Globus pallidus (tissue), 1 donor: ENCODE measurements at places on chromosomes 13 and 19.

- DNase-seq, result no peak
These were observed 98.5 kb upstream of the PABPC3 start for GRCh38 chr13:24997367-24997967.

- DNase-seq, result no peak
These were observed 111.1 kb downstream of the MIPEP start for GRCh38 chr13:23778002-23778652.

- DNase-seq, result no peak
These were observed 331.0 kb downstream of the DNAJC15 start for GRCh38 chr13:43354153-43354945.

DNA sequence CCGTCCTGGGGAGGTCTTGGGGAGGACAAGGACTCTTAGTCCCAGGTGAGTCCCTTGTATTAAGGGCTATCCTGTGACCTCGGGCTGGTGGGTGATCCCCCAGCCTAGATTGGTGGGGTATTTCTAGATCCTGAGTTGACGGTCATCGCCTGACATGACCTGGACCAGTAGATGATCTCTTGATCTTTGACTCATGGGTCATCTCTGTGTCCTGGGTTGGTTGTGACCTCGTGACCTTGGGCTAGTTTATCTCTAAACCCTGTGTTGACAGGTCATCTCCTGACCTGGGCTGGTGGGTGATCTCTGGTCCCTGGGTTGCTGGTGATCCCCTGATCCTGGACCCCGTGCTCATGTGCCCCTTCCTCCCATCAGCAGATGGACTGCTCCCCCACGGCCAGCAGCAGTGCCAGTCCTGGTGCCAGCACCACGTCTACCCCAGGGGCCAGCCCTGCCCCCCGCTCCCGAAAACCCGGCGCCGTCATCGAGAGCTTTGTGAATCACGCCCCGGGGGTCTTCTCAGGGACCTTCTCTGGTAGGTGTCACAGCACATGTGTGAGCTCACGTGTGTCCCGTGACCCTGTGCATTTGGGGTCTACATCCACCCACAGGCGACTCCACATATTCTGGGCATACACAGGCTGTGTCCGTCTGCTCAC lies 6.3 kb downstream of the MIDN start:
- peak; percentile 33 for DNase-seq

DNA sequence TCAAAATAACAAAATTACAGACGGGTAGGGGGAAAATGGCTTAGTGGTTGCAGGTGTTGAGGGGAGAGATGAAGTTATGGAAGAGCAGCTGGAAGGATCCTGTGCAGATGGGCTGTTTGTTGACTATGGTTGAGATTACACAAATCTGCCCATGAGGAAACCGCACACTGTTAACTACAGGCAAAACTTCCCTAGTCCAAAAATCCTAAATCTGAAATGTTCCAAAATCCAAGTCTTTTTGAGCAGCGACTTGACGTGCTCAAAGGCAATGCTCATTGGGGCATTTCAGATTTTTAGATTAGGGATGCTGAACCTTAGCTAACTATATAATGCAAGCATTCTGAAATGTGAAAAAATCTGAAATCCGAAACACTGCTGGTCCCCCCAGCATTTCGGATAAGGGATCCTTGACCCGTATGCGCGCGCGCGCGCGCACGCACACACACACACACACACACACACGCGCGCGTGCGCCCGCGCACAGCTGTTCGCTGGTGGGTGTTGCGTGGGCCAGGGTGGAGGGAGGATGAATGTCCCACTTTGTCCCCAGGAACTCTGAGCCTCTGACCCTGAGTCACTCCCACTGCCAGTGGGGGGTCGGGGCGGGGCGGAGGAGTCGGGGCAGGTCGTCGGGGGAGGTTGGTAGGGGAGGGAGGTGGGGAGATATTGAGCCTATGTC lies 6.8 kb downstream of the F2RL3 start:
- no peak for DNase-seq

DNA sequence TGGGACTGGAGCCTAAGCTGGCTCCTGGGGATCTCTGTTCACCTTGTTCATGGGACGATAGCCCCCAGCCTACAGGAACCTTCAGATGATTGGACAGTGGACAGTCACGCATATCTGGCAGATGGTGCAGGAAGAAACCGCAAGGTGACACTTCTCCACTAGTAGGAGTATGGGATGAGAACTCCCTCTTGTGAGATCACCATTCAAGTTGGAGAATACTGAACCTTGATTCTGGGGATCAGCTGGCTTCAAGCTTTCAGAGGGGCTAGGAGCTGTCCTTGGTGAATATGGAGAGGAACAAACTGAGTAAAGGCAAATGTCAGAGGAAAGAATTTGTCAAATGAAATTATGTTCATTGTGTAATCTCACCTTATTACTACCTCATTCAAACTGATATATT lies 204.5 kb downstream of the PDS5B start:
- DNase-seq, result no peak

DNA sequence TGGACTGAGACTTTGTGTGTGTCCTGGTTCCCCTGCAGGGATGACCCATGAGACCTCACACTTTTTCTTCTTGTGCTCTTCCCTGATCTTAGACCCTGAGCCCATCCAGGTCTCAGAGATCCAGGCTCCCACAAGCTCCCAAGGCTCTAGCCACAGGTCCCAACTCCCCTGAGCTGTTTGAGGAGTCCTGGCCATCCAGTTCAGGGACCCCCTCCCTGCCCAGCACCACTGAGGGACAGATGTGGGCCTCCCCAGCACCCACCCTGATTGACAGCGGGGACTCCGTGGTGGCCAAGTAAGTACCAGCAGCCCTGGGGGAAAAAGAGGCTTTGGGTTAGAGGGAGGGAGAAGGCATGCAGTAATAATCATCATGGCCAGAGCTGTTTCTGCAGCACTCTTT lies 1.7 kb downstream of the PROSER3 start:
- no peak for DNase-seq

DNA sequence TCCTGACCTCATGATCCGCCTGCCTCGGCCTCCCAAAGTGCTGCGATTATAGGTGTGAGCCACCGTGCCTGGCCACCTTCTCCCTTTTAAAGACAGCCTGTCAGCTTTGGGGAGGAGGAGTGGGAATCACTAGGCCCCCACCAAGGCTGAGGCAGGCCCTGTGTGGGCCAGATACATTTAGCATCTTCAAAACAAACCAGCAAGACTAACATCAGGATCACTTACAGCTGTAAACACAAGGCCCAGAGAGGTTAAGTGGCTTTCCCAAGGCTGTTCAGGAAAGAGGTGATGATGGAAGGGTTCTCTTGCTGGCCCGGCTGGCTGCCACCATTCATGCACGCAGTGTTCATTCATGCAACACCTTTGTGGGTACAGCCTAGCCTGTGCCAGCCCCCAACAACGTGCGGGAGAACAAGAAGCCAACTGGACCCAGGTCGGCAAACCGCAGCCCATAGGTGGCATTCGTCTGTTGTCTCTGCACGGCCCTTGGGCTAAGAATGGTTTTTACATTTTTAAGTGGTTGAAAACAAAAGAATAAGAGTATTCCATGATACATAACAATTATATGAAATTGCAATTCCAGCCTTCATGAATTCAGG lies 23.0 kb downstream of the IER2 start:
- DNase-seq, result no peak

DNA sequence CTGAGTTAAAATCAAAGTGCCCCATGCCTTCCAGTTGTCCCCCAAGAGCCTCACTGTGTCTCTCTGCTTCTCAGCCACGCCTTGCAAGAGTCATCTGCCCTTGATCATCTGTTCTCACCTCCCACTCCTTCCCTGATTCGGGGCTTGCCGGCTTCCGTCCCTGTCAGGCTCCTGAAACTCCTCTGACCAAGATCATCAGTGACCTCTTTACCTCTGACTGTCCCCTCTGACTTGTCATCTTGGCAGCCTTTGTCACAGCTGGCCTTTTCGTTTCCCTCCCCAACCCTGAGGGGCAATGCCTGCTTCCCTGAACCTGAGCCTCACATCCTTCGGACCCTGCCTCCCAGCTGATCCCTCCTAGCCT lies 66.3 kb downstream of the MAP4K1 start:
- DNase-seq, result no peak

GRCh38 chr19:38274739-38275138 lies 10.4 kb downstream of the SPINT2 start:
- peak; percentile 89 for DNase-seq

- DNase-seq, result no peak
These were observed 107.1 kb downstream of the DACH1 start for GRCh38 chr13:71759651-71760511.

GRCh38 chr19:5189318-5189607 lies 151.3 kb downstream of the PTPRS start:
- no peak for DNase-seq

- DNase-seq, result no peak
These were observed 155.5 kb downstream of the PCCA start for GRCh38 chr13:100244431-100244830.

DNA sequence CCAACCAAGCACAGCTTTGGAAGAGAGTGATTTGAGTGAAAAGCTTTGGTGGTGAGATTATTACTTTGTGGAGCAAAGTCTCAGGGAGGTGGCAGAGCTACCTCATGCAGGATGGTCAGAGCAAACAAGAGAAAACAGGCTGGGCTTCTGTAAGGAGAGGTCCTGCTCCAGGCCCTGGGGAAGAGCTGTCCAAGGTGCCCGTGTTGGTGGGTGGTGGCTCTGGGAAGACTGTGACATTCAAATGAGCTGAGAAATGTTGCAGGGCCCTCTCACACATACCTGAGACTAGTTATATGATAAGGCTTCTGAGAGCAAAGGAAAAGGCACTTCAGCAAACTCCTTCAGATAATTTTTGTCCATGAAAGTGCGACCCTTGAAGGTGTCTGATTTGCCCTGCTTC lies 205.5 kb upstream of the SOX21 start:
- no peak for DNase-seq

DNA sequence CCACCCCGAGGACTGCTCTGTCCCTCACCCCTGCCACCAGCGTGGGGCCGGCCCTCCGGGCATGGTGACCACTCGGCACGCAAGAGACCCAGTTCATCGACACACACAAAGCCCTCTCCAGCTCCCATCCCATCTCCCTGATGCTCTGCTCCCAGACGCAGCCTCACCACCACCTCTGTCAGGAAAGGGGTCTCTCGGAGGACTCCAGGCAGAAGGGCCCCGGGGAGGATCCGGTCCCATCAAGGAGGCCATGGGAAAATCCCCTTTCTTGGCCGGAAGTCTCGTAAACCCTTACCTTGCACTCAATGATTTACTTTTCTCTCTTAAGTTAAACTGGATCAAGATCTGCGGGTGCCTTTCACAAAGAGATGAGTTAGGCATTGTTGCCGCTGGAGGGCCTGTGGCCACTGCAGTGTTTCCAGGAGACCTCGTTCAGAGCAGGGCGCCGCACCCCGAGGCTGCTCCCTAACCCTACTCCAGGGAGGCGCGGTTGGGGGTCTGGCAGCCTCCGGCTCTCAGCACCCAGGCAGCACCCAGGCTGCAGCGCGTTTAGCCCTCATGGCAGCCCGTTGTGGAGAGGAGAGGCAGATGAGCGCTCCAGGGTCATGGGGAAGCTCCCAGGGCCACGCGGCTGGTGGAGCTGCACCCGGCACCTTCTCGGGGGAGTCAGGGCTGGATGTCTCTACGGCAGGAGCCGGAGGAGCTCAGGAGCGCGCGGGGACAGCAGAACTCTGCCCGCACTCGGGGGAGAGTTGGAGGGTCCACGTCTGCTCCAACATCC lies 31.0 kb downstream of the C2CD4C start:
- no peak for DNase-seq

DNA sequence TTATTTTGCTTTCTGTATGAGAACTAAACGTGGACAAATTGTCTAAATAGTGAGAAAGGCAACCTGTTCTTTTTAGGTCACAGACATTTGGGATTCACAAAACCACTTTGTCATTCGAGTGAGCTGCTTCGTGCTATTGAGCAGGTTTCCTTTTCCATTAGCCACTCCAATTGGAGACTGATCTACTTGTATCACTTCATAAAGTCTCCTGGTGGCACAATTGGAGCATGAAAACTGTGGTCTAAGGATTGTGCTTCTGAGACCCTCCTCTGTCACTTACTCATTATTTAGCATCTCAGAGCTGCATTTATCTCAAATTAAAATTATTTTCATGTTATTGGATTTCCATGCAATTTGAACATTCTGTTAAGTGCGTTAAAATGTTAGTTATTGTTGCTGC lies 397.7 kb downstream of the TDRD3 start:
- no peak for DNase-seq

- DNase-seq, result peak; percentile 24
These were observed 318.9 kb downstream of the MYO16 start for GRCh38 chr13:108948251-108948671.

DNA sequence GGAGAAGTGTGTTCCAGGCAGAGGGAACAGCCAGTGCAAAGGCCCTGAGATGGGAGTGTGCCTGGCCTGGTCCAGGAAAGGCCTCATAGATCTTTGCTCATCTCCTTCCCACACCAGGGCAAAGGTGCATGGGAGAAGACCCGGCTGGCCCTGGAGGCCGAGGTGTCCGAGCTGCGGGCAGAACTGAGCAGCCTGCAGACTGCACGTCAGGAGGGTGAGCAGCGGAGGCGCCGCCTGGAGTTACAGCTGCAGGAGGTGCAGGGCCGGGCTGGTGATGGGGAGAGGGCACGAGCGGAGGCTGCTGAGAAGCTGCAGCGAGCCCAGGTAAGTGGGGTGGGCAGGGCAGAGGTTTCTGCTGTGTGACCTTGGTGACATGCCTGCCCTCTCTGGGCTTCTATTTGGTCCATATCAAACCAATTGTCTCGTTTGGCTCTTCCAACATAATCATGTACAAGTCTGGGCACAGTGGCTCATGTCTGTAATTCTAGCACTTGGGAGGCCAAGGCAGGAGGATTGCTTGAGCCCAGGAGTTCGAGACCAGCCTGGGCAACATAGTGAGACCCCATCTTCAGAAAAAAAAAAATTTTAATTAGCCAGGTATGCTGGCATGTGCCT lies 51.1 kb downstream of the KCNC3 start:
- no peak for DNase-seq

- DNase-seq, result no peak
These were observed 5.5 kb downstream of the LILRA5 start for GRCh38 chr19:54307389-54308020.
